ENCODE measurements at places on chromosomes 2 and 18.

- no peak for DNase-seq
Observed at GRCh38 chr18:74589021-74589420, 8.6 kb upstream of the ZNF407 start.

DNA sequence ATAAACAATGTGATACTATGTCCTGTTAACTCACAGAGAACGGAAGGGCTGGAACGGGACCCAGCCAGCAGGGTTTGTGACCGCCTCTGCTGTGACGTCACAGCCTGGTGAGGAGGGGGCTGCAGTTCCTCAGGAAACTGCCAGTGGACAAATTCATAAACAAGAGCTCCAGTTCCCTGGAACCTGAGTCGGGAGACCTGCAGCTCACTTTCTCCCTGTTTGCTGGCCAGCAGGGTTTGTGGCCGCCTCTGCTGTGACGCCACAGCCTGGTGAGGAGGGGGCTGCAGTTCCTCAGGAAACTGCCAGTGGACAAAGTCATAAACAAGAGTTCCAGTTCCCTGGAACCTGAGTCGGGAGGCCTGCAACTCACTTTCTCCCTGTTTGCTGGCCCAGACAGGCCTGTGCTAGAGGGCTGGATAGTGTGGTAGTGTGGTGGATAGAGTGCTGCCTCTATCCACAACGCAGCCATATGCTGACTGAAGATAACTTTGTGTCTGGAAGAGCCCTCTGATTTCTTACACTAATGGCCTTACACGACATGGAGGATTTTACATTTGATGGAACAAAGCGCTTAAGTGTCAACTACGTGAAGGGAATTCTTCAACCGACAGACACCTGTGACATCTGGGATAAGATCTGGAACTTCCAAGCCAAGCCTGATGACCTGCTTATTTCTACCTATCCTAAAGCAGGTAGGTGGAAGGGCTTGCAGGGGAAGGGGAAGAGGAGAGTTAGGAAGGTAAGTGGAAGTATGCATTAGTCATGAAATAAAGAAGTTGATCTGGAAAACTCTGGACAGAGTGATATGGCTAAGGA is at the start of gene SULT1C4:
Gene SULT1C4 (plus strand): TSS at position 140 of the 816 bp plus-strand sequence. CDS start 384 bp downstream, at position 524.
- no peak for DNase-seq

DNA sequence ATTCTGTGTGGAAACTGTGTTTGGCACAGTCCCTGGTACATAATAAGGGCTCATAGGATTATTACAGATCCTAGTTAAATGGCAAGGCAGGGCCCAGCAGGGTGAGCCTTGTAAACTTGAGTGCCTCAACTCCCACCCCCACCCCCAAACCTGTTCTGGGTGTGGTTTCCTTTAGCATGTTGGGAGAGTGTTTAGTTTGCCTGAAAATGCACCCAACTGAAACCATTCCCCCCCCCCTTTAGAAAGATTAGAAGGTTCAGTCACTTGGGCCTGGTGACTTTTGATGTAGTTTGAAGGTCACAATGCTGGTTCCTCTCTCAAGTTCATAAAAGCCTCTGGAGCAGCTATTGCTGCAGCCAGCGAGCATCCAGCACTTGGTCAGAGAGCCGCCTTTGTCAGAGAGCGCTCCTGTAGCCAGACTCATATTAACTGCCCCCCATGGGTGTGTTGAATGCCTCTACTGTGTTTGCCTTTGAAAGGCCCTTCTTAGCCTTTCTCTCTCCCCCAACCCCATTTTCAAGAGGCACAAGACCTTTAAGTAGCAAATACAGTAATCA is 113.7 kb downstream of the SPTBN1 start:
- DNase-seq: no peak

GRCh38 chr2:16250056-16250425 is 309.7 kb downstream of the MYCN start:
- DNase-seq: no peak

DNA sequence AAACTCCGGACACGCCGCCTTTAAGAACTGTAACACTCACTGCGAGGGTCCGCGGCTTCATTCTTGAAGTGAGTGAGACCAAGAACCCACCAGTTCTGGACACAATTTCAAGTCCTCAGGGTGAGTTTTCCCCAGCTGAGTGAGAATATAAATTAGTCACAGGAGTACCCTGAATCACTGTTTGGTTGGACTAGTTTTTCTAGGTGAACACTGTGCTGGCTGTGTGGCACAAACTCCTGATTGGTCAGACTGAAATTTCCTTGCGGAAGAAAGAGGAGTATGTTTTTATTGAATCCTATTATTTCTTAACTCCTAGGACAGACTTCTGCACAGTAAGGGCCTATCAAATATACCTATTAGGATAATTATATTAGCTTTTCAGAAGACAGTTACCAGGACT is 288.1 kb upstream of the UBE2E3 start:
- no peak for DNase-seq

DNA sequence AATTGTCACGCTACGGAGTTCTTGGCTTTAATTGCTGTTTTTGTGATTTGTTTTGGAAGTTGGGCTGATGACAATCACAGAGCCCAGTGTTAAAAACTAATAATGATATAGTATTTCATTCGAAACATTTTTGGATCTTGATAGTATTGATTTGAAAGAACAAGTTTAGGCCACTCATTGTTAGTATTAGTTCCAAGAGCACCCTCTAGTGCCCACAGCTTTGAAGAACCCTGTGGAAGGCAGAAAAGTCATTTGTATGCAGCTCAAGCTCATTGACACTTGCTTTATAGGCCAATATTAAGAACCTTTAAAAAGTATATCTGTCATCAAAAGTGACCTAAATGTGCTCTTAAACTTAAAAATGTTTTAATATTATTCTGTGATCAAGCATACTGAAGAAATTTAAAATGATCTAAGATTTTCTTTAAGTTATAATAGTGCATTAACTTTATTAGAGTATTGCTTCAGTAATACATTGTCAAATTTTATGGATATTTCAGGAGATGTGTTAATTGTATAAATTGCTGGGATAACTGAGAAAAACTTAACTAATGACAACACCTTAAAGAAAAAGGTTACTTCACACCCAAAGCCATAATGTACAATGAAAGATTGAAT is 191.0 kb downstream of the GRB14 start:
- no peak for DNase-seq

GRCh38 chr2:200258081-200258480 is 48.4 kb upstream of the SPATS2L start:
- no peak for DNase-seq

GRCh38 chr2:157267476-157267875 is 10.0 kb downstream of the GALNT5 start:
- no peak for DNase-seq

- DNase-seq: no peak
Observed at GRCh38 chr2:57602733-57603132, 443.9 kb upstream of the VRK2 start.

GRCh38 chr2:62150597-62151305 is 45.2 kb upstream of the B3GNT2 start:
- DNase-seq: no peak

GRCh38 chr2:127829845-127830246 is 18.9 kb upstream of the WDR33 start:
- DNase-seq: peak; percentile 80

- no peak for DNase-seq
Observed at GRCh38 chr2:34567128-34567527, 968.0 kb upstream of the FAM98A start.

DNA sequence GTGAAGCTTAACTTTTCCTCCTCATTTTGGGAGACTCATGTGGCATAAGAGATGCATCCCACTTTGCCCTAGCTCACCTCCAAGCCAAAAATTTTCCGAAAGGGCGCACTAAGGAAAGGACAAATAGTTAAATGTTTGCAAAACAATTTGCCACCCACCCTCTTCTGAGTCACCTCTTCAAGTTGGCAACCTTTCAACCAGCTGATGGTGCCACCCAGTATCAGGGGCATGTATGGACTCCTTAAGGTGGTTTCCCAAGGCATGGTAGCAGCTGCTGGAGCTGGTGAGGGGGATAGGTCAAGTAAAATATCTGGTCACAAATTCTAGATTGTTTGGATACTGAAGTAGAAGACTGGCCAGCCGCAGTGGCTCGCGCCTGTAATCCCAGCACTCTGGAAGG is 17.2 kb upstream of the ITGAV start:
- no peak for DNase-seq

DNA sequence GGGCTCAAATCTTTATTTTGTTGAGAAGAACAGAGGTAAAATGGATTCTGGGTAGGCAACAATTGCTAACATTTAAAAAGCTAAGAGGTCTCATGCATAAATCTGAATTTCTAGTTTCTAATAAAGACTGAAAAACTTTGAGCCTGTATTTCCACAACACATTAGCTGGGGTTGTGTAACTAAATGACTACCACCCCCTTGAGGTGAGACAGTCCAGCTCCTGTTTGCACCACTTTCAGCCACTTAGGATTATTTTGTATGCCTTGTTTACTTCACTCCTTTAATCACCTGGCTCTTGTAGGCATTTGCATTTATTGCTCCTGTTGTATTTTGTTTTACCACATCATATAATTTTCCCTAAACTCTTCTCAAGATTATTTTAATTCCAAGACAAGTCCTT is 376.6 kb downstream of the PTH2R start:
- DNase-seq: no peak

GRCh38 chr2:167147271-167147941 is 259.1 kb downstream of the XIRP2 start:
- no peak for DNase-seq

GRCh38 chr2:112081262-112081661 is 26.2 kb downstream of the TMEM87B start:
- no peak for DNase-seq

Measured in GM13976 (cell line).